Cardiac septum (tissue), 1 donor: ENCODE measurements at places on chromosomes 5 and 9. TPM values are rescaled to one million over a fixed set of nuclear protein-coding genes. Genes with fewer than 3 reads are reported as not detected.

DNA sequence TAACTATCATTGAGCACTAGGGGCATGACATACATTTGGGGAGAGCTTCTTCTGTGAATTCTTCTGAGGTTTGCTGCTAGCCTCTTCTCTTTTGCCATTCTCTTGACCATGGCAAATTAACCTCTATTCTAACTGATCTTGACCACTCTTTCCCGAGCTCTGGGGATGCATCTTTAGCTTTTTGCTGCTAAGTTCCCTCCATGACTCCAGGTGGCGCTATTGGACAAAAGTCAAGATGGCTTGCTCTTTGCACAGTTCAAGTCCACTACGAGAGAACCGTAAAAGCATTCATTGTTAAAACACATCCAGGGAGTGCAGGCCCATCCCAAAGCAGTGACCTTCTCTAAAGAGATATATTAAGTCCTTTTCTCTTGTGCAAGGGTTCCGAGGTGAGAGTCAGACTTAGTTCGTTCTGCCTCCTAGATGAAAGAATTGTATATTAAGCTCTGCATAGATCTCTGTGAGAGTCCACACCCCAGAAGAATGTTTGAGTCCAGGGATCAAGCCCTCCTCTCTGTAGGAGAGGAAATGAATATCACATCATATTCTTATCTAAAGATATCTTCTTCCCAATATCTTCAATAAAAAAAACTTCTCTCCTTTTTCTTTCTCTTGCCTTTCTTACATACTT lies 1152.9 kb upstream of the CDH6 start:
- DNase-seq, result no peak

GRCh38 chr5:134090522-134090921 lies 24.0 kb upstream of the TCF7 start:
- DNase-seq, result no peak

Gene CXCL14
- 1.2 TPM for total RNA-seq

- DNase-seq, result no peak
These were observed 611.2 kb downstream of the NR2F1-AS1 start for GRCh38 chr5:92969781-92970237.

Gene CER1
- total RNA-seq, result not detected

Gene FAM120A
- total RNA-seq, result 116 TPM

GRCh38 chr9:76697554-76697953 lies 66.7 kb upstream of the PCA3 start:
- no peak for DNase-seq

DNA sequence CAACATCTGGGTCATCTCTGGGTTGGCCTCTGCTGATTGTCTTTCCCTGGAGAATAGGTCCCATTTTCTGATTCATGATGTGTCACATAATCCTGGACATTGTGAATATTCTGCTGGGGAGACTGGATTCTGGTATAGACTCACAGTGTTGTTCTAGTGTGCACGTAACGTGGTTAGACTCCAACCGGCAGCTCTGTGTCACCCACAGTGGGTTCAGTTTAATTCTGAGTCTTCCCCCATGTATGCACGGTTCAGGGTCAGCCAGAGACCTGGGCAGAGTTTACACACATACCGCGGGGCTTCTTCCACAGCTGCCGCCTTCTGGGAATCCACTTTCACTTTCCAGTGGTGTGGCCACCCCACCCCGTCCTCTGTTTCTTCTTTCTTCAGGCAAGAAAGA lies 38.0 kb upstream of the LRRC14B start:
- DNase-seq, result no peak

DNA sequence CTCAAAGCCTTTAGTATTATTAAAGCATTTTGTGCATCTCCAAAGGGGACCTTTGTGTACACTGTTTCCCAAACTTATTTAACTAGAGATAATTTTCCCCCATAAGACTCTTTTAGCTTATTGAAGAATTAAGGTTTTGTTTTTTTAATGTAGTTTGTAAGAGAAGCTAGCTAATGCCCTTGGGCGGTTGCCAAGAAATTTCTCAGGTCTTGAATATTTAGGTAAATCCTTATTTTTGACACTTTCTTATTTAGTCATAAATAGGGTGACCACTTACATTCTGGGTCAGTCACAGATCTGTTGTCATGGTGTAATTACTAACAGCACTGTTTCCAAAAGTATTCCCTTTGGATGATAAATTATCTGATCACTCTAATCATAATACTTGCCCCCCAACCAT lies 27.2 kb downstream of the TNFAIP8 start:
- no peak for DNase-seq

- no peak for DNase-seq
These were observed 235.6 kb downstream of the SPOCK1 start for GRCh38 chr5:137263371-137264005.

Gene SHISAL2B
- not detected for total RNA-seq

DNA sequence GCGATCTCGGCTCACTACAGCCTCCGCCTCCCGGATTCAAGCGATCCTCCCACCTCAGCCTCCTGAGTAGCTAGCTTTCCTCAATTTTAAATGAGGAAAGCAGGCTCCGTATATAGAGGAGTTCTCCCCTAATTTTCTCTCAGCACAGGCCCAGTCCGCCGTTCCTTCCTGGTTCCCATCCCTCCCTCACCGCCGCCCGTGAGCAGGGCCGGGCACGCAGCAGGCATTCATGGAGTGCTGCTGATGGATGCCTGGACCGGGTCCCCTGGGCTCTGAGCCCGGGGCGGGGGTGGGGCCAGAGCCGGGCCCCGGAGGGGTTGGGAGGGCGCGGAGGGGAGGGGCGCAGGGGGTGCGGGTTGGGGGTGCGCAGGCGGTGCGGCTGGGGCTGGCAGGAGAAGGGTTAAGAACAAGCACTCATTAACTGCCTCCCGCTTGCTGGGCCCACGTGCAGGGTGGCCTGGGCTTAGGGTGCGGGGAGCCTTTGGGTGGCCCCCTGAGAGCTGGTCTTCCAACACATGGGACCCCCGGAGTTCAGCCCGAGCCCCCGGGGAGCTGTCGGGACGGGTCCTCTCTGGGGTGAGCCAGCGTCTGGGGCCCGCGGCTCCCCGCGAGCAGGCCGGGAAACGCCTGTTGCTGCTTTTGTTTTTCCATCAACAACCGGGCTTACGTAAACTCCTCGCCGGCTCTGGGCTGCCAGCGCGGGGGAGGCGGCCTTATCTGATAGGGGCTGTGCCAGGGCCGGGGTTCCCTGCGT lies 33.7 kb downstream of the LHX2 start:
- no peak for DNase-seq

DNA sequence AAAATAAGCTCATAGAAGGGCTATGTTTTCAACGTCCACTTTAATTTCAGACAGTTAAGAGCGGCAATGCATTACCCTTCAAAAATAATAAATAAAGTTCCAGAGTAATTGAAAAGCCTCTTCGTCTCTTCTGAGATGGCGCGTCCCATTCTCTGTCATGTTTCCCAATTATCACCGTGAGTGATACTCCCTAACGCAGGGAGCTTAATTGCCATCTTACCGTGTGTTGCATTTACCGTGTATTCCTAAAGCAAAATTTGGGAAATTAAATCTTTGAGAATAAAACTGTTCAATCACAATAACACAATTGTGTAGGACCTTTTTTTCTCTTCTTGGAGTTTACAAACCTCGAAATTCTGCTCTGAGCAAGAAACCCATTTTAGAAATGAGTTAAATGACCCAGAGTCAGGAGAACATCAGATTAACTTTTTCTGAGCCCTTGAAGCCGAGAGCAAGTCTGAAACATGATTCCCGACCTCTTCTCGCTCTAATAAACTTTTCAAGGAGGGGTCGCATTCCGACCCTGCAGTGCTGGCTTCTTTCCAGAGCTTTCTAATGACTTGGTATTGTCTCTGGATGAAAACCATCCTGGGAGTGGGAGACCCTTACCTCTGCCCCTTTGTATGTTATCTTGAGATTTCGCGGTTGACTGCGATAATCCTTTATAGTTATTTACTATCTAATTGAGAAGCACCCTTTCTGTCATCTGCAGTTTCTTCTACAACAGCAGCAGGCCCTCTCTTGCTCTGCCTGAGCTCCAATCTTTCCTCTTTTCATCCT lies 251.5 kb downstream of the FSTL4 start:
- DNase-seq, result no peak

GRCh38 chr9:133892193-133892920 lies 99.8 kb downstream of the VAV2 start:
- no peak for DNase-seq

DNA sequence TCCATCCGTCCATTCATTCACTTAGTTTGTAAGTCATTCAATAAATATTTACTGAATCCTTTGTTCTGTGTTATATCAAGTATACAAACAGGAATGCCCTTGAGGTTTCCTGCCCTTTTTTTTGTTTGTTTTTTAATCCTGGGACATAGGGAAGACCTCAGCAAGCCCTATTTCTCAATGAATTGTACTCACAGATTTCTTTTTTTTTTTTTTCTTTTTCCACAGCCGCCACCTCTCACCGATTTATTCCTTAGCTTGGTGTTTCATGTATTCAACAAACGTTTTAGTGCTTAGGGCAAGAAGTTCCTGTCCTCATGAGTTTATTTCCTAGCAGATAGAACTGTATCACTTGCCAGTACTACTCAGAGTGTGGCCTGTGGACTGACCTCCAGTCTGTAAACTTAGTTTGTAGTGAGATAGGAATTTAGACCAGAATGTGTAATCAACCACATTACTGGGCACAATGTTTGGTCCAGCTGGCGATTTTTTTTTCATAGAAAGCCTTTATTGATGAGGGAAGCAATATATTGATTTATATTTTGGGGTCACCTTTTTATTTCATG lies 35.4 kb upstream of the C5orf47 start:
- no peak for DNase-seq

Gene FBN2
- 7.1 TPM for total RNA-seq

DNA sequence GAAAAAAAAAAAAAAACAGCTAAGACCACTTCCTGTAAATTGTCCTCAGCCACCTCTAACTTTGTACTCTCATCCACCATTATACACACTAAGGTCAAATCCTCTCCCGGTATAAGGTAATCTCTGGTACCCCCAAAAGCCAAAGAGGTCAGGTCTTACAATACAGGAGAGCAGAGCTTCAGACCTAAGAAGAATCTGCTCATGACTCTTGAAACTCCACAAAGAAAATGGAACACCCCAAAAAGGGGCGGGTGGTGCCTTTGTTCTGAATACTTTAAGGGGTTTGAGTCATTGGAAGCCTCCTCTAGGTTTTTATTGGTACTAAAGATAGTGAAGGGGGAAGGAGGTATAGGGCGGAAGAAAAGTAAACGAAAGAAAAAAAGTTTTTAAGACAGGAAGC lies 69.8 kb downstream of the COL15A1 start:
- DNase-seq, result no peak

Gene GFI1B
- total RNA-seq, result not detected

Gene RFESD
- total RNA-seq, result 2.7 TPM

DNA sequence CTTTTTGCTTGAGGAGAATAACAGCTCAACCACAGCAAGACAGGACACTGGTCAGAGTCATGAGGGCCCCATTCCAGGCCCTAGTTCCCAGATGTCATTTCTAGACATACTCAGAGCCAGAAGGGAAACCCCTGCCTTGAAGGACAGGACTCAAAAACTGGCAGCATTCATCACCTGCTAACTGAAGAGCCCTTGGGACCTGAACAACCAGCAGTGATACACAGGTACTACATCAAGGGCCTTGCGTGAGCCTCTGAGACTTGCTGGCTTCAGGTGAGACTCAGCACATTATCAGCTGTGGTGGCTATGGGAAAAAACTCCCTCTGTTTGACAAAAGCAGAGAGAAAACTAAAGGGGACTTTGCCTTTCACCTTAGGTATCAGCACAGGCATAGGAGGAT lies 22.6 kb downstream of the TMEM267 start:
- DNase-seq, result no peak

Gene LCN12
- 20.7 TPM for total RNA-seq

- DNase-seq, result no peak
These were observed 624.1 kb downstream of the ISL1 start for GRCh38 chr5:52007230-52007858.

Gene CYFIP2
- total RNA-seq, result 23.1 TPM

- DNase-seq, result no peak
These were observed 34.9 kb downstream of the RAPGEF1 start for GRCh38 chr9:131704988-131705387.

Gene SPATA31C1
- not detected for total RNA-seq

DNA sequence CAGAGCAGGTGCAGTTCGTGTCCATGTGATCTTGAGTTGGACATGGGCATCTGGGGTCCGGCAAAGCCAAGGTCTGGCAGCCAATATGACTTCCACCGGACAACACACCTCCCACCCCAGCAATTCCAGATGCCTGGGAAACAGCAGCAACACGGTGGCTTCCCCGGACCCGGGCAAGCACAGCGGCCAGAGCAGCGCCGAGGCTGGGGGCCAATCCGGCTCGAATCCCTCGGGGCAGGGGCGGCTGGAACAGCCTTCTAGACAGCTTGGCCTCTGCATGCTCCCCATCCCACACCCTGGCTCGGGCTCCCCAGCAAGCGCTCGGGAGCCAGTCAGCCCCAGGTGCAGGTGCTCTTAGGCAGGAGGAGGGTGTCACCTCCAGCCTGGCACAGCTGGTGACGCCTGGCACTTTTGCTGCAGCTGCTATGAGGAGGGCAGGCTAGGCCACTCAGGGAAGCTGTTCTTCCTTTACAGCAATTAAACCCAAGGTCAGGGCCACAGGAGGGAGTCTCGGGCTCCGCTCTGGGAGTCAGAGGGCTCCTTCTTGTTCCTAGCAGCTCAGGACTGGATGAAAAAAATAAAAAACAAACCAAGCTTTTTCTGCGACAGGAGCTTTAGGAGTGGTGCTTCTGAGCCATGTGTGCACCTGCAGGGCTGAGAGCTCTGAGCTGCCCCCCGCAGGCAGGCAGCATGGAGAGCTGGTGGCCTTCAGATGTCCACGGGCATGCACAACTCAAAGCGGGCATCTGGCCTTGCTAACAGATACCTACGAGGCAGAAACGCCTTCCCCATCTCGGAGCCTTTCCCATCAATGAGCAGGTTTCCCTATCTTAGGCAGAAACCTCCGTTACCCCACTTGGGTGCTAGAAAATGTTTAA lies 28.2 kb downstream of the DBH start:
- no peak for DNase-seq

Gene UBE2QL1
- total RNA-seq, result 13.1 TPM

Gene NR2F1-AS1
- total RNA-seq, result 0.89 TPM

DNA sequence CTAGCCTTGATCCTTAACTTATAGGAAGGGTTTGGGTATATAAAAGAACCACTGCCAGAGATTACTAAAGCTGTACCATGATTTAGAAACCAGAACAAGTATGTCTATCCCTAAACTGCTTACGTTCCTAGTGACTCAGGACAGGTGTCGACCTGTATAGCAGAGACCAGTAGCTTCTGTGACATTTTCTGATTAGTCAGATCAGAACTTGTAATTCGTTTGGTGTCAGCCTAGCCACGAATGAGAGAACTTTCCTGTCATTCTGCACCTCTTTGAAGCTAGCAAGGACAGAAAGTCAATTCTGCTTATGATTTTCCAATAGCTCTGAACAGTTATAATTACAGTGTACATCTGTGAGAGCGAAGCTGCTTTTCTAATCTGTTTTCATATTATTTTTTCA lies 39.5 kb downstream of the PRKACG start:
- DNase-seq, result no peak

- no peak for DNase-seq
These were observed 280.4 kb downstream of the PSAT1 start for GRCh38 chr9:78577156-78577906.

Gene ZNG1F
- 3.2 TPM for total RNA-seq

Gene CARTPT
- total RNA-seq, result not detected
